ENCODE measurements at places on chromosomes 7 and 10.

DNA sequence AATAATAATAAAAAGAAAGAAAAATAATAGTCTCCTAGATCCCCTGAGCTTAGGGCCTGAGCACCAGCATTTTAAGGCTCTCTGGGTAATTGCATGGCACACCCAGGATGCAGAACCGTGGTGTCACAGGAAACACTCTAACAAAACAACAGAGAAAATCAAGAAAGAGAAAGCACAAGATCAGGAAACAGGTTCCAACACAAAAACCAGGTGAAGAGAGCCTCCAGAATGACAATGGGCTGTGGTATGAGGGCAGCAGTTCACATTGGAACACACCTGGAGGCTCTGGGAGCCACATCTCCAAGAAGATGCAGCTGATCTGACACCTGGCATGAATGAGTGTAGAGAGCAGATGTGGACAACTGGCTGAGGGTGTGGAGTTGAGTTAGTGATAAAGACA lies 7.1 kb downstream of the MMRN2 start:
- no peak for DNase-seq

DNA sequence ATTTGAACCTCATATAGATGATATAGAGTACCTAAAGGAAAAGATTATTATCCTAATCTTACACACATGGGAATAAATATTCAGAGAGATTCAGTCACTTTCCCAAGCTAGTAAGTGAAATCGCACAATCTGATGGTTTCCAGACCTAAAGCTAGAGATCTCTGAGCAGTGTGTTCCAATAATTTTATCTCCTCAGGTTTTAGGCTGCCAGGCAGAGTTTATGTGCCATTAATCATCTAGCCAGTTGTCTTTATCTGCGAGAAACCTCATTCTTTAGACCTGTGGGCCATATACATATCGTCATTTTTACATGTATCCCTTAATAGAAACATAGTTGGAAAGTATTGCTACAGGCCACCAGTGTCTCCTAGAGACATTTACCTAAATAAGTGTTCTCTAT lies 647.2 kb upstream of the STEAP1 start:
- DNase-seq = no peak

DNA sequence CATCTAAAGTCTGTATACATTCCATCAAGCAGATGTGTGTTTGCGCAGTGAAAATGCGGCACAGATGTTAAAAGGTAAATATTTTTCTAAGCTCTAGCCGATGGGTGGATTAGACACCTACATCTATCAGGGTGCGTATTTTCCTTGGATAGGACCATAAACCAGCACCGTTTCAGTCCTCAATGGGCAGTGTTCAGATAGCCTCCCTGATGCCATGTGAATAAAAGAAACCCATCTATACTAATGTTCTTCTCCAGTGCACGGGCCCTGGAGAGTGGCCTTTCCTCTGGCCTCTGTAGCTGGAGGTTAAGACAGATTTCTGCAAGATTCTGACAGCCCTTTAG lies 103.5 kb downstream of the PARP12 start:
- no peak for DNase-seq

DNA sequence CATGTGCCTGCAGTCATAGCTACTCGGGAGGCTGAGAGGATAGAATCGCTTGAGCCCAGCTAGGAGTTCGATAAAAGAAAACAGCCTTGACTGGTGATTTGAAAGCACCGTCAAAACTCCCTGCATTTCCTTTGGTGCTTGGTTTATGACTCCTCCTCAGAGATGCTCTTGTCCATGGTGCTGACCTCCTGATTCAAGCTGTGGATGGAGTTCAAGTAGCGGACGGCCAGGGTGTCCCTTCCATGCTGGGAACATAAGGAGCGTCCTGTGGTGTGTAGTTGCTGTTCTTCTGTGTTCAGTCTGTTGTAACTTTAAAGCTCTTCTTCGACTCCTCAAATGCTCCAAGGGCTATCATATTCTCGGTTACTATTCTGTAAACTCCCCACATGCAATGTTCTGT lies 382.5 kb upstream of the KIAA1217 start:
- peak; percentile 41 for DNase-seq

DNA sequence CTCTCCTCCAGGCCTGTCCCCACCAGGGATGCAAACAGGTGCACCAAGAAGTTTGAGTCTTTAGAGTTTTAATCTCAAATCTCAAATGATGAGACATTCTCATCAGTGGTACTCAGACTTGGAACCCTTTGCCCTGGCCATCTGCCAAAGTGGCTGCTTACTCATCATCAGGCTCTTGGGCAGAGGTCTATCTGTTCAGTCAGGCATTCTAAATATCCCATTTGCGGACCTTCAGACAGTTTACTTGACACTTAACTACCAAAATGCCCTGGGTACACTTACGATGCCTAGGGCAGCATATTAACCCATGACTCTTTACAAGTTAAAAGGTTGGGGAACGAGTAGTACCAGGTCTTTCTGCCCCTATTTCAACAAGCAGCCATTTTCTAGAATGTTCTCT lies 61.2 kb upstream of the YAE1 start:
- DNase-seq = no peak

DNA sequence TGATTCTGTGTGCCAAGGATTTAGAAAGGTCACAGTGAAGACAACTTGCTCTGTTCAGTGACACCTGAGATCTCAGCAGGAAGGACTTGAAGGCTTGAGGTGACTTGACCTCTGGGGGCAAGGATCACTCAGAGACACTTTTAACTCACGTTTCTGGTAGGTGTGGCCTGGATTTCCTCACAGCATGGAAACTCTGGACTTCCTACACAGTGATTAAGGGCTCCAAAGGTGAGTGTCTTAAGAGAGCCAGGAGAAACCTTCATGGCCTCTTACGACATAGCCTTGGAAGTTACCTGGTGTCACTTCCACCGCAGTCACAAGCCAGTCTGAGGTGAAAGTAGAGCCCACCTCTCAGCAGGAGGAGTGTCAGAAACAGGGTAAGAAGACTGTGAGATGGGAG lies 38.1 kb upstream of the ADO start:
- DNase-seq = no peak

GRCh38 chr7:6257675-6258074 lies 14.7 kb downstream of the CYTH3 start:
- no peak for DNase-seq

GRCh38 chr7:24827027-24827426 lies 69.8 kb upstream of the GSDME start:
- no peak for DNase-seq

- DNase-seq = no peak
Measured at GRCh38 chr10:100307684-100308083, 21.2 kb upstream of the BLOC1S2 start.

DNA sequence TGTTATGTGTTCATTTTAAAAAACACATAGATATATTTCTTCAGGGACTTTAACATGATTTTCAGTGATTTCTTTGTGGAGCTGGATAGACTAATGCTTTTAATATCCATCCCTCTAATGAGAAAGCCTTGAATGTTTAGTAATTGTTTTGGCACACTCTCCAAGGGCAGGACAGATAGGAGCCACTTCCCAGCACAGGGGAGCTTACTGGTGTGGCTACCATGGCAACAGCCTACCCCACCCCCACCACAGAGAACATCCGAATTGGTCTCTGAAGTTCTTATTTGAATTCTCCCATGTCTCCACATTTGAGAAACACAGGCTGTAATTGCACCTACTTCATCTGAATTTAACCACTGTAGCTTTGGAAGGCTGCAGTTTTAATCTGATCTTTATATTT lies 87.7 kb downstream of the PRKG1 start:
- no peak for DNase-seq

DNA sequence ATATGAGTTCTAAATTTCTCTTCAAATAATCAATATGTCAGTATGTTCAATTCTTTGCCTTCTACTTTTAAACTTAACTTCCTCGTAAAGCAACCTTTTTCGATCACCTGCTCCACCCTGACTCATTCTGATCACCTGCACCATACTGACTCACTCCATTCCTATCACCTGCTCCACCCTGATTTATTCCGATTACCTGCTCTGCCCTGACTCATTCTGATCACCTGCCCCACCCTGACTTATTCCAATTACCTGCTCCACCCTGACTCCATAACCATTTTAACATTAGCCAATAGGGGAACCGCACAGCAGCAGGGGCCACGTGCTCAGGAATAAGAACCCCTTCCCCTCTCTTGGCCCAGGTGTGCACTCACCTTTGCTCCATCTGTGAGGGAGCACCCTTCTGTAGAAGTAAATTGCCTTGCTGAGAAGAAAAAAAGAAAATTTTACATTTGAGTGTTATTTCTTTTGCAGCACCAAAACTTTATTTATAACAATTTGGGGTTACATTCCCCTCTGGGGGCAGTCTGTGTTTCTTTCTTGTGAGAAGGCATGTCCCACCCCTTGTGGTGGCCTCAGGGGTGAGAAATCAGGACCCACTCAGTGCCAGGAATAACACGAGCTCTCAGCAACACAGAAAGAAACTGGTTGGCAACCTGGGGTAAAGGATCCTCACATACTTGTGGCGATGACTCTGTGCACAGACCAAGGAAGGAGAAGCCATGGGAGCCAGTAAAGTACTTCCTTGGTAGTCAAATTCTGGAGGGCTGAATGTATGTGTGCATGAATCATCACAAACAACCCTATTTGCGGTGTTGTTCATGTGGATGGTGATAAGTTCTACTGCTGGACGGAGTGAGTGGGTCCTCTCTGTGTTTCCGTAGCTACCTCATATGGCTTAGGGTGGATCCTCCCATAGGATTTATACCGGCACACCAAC lies 29.4 kb upstream of the PPP1R9A start:
- DNase-seq = no peak
